Stomach (tissue), 19 donors: ENCODE measurements at places on chromosomes 3 and 15.

- peak; percentile 77 for DNase-seq
Measured at GRCh38 chr3:176430244-176431037, 766.8 kb downstream of the TBL1XR1 start.

DNA sequence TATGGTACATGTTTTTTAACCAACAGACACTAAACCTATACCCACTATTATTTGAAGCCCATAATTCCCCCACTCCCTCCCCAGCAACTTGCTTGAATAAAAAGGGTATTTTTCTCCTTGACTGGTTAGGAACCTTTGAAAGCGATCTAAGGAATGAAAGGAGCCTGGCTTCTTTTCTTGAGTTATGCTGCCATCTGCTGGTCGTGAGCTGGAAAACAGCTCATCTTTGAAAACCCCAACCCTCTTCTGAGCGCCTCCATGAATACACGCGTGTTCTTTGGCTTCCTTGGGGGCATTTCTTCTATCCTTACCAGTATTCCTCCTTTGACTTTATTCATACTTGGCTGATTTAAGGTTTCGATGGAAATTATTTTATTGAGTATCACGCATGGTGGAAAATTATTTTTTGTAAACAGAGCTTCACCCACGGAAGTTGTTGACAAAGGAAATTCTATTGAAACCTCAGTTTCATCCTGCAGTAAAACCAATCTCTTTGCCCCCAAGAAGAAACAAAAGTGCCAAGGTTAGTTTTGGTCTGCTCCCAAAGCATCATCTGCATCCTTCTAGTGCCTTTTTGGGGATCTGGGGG is 171.6 kb downstream of the SV2B start:
- peak; percentile 58 for DNase-seq

DNA sequence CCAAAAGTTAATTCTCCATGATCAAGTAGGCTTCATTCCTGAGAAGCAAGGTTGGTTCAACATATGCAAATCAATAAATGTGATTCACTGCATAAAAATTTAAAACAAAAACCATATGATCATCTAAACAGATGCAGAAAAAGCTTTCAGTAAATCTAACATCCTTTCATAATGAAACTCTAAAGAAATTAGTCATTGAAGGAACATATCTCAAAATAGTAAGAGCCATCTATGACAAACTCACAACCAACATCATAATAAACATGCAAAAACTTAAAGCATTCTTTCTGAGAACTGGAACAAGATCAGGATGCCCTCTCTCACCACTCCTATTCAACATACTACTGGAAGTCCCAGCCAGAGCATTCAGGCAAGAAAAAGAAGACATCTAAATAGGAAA is 254.1 kb downstream of the AGBL1 start:
- no peak for DNase-seq

- DNase-seq = no peak
Measured at GRCh38 chr3:95434491-95434890, 1371.6 kb downstream of the NSUN3 start.

DNA sequence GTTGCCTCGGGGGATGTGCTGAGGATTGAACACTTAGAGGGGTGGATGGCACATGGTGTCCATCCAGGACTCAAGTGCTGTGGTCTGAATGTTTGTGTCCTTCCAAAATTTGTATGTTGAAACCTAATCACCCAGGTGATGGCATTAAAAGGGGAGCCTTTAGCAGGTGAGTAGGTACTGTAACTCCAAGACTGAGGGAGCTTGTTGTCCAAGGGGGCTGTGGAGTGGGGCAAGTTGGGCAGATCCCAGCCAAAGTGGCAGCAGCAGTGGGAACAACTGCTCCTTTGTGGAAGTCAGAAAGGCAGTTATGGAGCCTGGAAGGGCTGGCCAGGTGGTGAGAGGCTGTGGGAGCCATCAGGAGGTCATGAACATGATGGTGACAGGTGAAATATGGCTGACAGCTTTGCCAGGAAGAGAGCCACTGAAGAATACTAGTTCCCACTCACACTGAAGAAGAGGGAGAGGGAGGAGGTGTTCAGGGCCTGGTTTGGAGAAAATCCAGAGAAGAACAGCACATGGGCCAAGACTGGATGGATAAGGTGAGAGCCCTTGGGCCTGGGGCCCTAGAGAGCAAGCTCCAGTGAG is 385.6 kb downstream of the CACNA2D3 start:
- DNase-seq = no peak

DNA sequence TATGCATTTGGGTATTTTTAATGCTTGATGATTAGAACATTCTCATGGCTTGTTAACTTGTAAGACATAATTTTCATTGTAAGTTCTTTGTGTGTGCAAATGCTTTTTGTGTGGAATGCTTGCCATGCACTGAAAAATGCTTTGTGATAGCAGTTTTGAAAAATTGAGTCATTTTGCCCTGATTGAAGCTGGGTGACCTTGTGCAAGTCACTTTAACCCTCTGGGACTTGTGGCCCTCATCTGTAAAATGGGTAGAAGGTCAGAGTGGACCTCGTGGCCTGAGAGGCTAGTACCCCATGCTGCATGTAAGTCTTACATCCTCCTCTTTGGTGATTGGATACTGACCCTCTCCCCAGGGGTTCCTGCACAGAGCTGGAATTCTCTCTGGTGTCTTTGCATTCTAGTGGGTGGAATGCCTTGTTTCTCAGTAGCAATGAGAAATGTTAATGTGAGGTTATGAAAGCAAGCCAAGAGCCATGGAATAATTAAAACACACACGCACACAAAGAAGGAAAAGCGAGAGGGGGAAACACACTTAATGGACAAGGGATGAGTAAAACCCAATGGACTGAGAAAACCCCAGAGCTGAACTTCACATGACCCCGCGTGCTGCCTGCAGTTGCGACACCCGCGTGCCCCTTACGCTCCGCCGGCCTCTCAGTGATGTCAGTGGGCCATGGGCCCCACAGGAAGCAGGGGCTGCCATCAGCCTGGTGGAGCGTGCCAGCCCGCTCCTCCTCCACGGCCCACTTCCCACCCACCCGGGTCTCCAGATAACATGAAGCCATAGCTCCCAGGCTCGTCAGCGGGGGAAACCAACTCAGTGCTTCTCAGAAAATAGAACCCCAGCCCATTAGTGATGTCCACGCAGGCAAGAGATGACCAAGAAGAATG is 44.0 kb downstream of the SMAD3 start:
- DNase-seq = no peak

DNA sequence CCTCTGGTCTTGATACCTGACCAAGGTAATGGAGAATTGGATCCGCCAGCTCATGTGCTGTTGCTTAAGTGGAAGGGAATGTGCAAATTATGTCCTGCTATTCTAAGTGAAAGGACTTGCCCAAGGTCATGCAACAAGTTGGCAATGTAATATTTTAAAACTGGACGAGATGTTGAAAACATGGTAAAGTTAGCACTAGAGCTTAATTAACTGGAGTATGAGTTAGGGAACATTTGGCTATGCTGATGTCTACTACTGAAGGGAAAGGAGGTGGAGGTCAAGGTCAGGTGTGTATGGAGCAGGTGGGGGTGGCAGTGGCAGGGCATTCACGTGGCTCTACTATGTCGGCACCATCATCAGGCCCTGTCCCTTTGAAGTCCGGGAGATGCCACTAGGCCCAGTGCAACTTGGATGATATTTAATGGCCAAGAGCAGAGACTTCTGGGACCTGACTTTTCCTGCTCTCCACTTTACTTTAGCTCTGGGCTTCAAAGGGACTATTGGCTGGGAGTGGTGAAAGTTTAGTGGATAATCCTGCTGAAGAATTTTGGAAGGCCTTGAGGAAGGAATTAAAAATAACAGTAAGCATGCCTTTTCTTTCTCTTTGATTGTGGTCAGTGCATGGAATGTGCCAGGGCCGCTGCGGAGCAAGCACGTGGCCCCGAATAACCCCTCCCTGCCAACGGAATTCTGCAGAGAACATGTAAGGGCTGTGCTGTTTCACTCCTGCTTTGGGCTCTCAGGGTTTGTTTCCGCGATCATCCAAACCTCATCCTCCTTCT is 14.9 kb downstream of the SMAD3 start:
- DNase-seq = no peak

DNA sequence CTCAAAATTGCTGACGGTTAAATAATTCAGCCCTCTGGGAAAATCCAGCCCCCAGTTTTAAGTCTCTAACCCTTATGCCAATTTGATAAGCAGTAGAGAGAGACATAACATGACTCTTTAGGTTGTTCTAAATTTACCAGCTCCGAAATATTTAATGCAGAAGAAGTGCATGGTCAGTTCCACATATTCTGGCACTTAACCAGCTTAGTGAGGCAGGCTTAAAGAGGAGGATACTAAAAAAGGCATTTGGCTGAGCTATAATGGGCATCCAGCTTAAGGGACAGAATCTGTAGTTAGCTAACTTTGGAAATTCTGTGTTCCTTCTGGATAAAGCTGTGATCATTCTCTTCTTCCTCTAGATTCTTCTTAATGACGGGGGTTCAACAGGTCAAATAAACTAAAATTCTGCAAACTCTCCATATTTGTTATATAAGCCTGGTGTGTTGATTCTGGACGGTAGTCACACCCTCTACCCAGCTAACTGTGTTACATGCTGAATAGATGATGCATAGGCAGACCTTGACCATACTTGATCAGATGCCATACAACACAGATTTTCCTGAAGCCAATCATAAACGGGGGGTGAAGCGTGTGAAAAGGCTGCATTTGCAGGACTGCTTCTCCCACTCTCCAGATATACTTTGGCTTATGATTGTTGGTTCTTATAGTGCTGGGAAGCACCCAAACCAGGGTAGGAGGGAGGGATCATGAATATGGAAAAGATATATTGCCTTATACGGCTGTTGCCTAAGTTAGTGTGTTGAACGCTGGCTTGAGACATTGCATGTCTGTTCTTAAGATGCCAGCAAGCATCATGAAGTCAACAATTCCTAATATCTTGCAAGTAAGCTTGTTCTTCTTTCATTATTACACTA is 118.4 kb downstream of the FGF12 start:
- no peak for DNase-seq

GRCh38 chr3:13083898-13084297 is 10.7 kb upstream of the IQSEC1 start:
- DNase-seq = no peak

DNA sequence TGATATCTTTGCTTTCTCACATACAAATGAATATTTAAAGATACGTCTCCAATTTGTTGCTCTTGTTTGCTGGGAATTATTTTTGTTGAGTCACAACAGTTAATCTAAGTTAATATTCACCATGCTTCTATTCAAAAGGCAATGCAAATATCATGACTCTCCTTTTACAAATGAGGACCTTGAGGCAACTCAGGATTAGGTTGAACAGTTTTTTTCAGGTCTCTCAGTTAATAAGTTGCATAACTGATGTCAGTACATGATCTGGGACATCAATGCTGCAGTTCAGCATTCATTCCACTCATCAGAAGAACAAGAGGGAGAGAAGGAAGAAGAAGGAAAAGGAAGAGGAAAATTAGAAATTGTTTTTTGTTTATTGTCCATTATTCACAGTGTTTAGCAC is 781 bp upstream of the NAALADL2 start:
- DNase-seq = peak; percentile 40

DNA sequence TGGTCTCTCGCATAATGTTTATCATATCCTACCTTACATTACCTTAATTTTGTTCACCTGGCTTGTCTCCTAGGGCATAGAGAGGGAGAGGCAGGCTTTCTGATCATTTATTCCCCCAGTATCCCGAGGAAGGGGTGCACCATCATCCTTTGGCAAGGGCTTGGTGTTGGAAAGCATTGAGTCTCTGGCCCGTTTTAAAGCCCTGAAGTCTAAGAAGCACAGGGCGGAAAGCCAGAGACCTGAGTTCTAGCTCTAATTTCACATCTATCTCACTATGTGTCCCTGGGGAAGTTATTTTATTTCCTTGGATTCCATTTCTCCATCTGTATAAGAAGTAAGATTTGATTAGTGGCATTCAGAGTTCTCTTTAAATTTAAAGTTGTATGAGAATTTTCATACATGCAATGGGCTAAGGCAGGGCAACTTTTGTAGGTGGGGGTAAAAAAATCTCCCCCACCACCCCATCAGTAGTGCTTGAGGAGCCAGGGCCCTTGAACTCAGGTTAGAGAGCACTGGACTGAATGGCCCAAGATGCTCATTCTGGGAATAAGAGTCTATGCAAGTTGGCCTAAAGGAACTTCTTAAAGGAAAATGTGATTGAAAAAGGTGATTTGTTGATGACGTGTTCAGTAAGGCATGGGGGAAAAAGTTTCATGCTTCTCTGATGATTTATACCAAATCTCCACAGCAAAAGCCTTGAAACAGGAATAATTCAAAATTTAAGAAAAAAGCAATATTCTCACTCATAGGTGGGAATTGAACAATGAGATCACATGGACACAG is 10.1 kb downstream of the TMC3 start:
- DNase-seq = no peak

DNA sequence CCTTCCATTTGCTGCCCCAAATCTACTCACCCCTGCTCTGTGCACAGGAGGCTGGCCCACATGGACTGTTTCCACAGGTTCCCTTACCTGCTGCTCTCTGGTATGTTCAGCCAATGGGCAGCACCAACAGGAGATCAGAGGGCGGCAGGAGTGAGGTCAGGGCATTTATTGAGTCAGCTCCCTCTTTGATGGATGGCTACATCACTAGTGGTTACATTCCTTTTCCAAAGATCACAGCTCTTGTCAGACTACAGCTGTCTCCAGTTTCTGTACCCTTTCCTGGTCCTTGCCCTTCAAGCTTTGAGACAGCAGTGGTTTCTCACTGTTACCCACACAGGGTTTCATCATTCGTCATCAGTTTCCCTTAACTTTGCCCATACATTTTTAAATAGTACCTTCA is 325.1 kb downstream of the SUCLG2 start:
- DNase-seq = no peak

DNA sequence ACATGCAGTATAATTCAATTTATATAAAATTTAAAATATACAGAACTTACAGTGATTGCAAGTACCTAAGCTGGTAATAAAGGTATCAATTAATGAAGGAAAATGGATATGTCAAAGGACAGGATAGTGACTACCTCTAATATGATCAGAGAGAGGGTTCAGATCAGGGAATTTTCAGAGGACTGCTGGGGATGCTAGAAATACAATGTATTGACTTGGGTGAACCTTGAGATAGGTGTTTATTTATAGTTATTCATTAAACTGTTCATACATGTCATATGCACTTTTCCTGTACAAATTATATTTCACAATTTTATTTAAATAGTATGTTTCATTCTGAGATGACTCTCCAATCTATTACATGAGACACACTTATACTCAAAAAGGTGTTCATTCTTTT is 554.1 kb downstream of the FHIT start:
- no peak for DNase-seq

- DNase-seq = no peak
Measured at GRCh38 chr15:28871168-28871567, 14.6 kb upstream of the APBA2 start.

DNA sequence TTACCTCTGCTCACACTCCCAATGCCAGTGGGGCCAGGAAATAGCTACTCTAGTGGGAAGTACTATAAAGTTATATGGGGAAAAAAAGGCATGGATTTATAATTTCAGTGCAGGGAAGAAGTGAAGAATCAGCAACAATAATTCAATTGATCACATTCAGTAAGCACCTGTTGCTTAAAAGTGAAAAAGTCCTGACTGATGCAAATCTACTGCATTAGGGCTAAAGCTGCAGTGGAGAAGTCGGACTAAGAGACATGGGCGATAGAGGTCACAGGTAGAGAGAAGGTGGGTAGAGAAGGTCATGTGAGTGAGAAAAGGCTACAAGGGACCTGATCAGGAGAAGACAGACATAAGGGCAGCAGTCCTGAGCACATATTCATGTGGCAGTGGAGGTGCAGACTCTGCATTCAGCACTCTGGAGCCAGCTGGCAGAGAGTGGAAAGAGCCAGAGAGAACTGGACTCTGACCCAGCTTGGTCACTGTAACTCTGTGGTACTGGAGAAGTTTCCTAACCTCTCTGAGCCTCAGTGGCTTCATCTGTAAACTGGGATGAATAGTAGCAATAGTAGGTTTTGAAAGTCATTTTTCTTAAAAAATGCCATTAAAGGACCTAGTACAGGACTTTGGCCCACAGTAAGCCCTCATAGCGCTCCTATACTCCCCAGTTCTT is 17.6 kb upstream of the BCL2A1 start:
- no peak for DNase-seq
